ENCODE measurements at places on chromosomes 5 and 9.

- H3K36me3 ChIP-seq: no peaks in the 10 kb centered on the region
- H3K4me3 ChIP-seq: no peak overlapping the region
- no peak overlapping the region for H3K27ac ChIP-seq
- DNase-seq: no peak
Measured at GRCh38 chr5:174572591-174572990, 151.8 kb upstream of the MSX2 start.

- no peaks in the 10 kb centered on the region for H3K27me3 ChIP-seq
- H3K27ac ChIP-seq: no peak overlapping the region
- H3K4me3 ChIP-seq: no peak overlapping the region
Measured at GRCh38 chr5:74174366-74174765, 466.2 kb downstream of the ENC1 start.

DNA sequence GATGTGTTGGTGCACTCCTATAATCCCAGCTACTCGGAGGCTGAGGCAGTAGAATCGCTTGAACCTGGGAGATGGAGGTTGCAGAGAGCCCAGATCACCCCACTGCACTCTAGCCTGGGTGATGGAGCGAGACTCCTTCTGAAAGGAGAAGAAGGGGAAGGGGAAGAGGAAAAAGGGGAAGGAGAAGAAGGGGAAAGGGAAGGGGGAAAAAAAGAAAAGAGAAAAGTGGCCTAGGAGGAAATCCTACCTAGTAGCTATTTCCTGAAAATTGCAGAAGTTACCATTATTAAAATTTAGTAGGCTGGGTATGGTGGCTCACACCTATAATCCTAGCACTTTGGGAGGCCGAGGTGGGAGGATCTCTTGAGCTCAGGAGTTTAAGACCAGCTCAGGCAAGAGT, 67.4 kb downstream of the ARRDC3 start:
- no peaks in the 10 kb centered on the region for H3K36me3 ChIP-seq
- H3K27ac ChIP-seq: peak overlapping the region; percentile 81
- H3K4me1 ChIP-seq: peaks cover 55% of the 10 kb centered on the region
- H3K27me3 ChIP-seq: no peaks in the 10 kb centered on the region

GRCh38 chr5:165057145-165057544, 1551.7 kb downstream of the MAT2B start:
- no peaks in the 10 kb centered on the region for H3K36me3 ChIP-seq
- no peak overlapping the region for H3K27ac ChIP-seq
- H3K27me3 ChIP-seq: no peaks in the 10 kb centered on the region
- H3K4me1 ChIP-seq: no peaks in the 10 kb centered on the region
- H3K4me3 ChIP-seq: no peak overlapping the region
